ENCODE measurements at places on chromosomes 1 and 21.

DNA sequence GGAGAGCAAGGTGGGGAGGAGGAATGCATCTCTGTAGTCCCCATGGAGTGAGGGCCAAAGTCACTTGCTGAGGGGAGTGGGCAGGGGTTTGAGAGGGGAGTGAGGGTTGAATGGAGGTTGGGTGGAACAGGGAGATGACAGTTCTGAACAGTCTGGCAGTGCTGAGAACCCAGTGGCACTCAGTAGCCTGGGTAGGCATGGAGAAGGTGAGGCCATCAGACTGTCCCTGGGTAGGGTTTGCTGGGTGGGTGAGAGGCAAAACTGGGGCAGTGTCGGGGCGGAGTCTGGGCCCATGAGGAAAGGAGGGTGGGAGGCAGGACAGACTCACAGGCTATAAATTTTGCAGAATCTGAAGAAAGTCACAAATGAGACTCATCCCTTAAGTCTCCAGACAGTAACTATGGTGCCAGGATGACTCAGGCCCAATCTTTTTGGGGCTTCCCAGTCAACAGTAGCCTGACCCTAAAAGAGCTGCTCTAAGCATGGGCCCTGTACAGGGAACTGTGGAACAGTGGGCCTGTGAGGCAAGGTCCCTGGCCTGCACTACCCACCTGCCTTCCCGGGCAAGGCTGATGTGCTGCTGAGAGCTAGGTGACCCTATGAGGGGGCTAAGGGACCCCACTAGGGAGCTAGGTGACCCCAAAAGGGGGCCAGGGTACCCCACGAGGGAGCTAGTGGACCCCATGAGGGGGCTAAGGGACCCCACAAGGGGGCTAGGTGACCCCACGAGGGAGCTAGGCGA, 51.0 kb upstream of the DMRTB1 start:
- DNase-seq: no peak

DNA sequence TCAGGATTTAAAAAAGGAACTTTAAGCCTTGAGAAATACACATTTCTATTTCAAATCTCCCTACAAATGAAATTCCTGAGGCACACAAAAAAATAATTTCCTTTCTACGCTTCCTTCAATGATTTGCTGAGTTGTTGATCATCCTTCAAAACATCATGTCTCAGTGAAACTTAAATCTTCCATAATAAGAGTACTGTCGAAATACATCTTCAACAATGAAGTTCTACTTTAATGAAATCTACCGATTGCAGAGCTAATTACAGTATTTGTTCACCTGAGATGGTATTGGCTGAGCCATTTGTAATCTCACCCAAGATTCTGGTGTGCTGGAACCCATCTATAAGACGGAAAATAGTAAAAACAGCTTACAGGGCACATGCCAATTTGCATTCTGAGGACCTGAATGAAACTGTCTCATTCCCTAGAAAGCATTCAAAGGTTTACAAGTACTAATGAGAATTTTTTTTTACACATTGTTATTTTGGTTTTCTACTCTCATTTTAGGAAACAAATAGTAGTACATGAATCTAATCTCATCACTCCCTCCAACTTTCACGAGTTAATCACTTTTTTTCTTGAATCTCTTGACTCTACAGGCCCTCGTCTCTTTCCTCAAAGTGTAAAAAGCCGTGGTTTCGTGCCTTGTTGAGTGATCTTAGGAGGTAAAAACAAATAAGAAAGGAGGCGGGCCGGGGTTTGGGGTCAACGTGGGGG, 1.1 kb downstream of the CHML start:
- no peak for DNase-seq

GRCh38 chr21:26877018-26877417, 31.8 kb upstream of the ADAMTS1 start:
- DNase-seq: no peak

GRCh38 chr1:87863317-87863716, 534.6 kb downstream of the LMO4 start:
- no peak for DNase-seq

GRCh38 chr1:167708940-167709389, 12.8 kb upstream of the MPZL1 start:
- DNase-seq: no peak

- no peak for DNase-seq
These were observed 22.4 kb downstream of the ESRRG start for GRCh38 chr1:216700779-216701178.

- DNase-seq: no peak
These were observed 88.6 kb downstream of the TGFB2 start for GRCh38 chr1:218433744-218434143.

GRCh38 chr1:161907265-161907664, 116.4 kb downstream of the OLFML2B start:
- no peak for DNase-seq

GRCh38 chr1:163399976-163400601, 78.3 kb downstream of the NUF2 start:
- DNase-seq: no peak

DNA sequence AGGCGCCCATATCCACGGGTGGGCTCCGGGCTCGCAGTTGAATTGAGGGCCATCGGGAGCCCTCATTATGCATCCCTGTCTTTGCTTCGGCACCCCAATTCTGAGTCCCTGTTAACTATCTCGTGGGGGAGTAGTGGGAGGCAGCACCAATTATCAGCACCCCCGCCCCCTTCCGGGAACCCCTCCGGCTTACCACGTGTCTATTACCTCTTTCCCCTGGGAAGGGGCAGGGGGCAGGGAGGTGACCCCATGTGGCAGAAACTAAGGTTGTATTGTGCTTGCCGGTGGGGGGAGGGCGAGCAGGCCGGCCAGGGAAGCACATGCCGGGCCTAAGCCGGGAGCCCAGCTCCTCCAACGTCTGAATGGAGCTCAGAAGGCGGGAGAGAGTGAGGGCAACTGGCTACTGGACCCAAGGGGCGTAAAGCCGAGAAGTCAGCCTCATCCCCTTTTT, 1.0 kb downstream of the LIN28A start:
- DNase-seq: no peak

- no peak for DNase-seq
These were observed 10.6 kb upstream of the USP1 start for GRCh38 chr1:62426237-62426636.

DNA sequence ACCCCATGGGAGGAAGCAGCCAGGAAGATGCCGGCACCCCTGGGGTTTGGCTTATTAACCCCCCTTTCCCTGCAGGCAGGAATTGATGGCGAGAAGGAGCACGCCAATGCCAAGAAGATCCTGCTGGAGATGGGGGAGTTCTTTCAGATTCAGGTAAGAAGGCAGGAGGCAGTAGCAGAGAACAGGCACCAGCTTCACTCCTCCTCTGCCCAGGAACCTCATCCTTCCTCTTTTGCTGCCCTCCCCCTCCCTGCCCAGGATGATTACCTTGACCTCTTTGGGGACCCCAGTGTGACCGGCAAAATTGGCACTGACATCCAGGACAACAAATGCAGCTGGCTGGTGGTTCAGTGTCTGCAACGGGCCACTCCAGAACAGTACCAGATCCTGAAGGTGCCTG, 1.2 kb upstream of the RUSC1 start:
- no peak for DNase-seq

DNA sequence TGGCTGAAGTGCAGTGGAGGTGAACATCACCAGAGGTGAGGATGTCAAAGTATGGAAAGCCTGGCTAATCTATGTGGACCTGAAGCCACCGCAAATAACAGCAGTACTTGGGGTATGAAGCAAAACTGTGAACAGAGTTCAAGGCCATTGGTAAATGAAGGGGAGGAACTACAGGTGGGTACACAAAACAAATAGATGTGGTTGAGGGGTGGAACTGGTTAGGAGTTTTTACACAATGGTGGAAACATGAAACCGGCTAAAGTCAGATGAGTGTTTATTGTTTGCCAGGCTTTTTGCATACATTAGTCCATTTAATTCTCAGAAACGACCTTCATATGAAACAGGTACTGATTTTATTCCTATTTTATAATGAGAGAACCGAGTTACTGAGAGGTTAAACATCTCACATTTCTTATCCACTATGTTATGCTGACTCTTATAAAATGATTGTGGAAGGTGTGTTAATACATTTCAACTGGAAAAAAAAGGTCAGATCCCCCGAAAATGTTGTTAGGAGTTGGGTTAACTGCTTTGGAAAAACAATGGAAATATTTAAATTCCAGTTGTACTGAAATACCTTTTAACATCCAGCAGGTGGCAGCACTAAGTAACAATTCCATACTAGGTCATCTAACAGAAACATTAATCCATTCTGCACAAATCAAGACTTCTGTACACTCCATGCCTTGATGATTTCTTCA, 44.3 kb upstream of the GTF2B start:
- DNase-seq: no peak

- no peak for DNase-seq
These were observed 108.3 kb upstream of the USH2A start for GRCh38 chr1:216531263-216532239.

GRCh38 chr1:91129017-91129416, 107.2 kb upstream of the ZNF644 start:
- no peak for DNase-seq

DNA sequence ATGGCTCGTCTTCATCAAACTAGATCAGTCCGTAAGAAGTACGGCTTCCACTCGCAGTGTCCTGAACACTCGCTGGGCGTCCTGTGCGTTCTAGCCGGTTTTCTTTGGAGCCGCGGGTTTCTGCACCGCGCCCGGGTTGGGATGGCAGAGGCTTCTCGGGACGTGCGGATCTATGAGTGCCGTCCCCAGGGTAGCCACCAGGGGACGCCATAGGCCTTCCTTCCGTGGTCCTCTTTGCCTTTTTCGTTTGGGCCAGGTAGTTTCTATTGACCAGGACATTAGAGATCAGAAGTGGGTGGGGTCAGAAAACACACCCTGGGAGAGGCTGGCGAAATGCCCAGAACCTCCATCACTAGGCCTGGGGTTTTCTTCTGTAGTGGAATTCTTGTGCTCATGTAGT, 273.8 kb downstream of the FAM72C start:
- DNase-seq: no peak

DNA sequence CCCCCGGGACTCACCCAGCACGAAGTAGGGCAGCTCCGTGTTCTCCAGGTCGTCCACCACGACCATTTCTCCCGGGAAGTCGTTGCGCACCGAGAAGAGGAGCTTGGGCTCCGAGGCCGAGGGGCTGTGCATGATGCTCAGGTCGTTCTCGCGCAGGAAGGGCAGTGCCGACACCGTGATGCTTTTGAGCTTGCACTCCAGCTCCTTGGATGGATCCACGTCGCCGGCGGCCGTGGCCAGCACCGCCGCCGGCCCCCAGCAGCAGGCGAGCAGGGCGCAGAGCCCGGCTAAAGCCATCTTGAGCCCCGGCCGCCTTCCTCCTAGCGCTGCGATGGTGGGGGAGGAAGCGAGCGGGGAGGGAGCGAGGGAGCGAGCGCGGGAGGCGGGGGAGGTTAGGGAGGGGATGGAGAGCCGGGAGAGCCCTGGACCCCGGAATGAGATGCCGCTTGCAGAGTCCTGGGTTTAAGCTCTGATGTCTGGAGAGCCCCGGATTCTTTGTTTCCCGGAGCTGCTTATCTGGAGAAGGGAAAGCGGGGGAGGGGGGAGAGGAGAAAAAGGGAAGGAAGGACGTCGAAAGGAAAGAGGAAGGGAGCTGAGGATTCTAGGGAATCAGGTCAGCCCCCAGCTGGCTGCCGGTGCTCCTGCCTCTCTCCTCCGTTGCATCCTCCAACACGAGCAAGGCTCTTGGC, at the start of gene ASTN1:
ASTN1 (minus strand) TSS at position 333 of the 689 bp plus-strand sequence; CDS start at position 297, 36 bp downstream.
- no peak for DNase-seq

DNA sequence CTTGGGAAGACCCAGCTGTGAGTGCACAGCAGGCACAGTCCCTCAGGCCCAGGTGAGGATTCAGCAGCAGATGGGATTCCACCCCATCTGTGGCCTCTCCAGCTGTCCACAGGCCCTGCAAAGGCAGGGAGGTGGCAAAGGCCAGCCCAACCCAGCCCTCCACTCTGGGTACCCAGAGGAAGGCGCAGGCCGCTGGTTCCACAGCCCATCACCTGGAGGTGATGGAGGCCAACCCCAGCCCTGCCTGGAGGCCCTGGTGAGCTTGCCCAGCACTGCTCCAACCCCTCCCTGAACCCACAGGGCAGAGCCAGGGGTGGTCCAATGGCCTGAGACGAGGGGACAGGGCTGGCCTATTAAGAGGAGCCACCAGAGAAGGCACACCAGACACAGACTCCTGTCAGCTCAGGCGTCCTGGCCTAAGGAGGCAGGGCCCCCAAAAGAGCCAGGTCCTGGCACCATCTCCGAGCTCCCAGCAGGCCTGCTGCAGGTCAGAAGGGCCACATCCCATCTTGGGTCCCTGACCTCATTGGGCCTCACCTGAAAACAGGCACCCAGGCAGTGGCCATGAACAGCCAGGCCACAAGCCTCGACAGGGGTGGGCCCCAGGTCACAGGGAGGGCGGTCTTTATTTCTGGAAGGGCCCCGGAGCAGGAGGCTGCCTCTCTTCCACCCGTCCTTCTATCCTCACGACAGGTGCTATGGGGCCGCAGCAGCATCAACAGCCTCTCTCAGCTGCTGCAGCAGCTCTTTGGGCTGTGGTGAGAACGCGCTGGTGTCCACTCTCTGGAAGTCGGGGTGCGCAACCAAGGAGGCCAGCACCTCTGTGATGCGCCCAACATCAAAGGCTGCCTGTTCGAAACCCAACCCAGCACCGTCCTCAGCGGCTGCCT, 3.2 kb downstream of the JMJD4 start:
- DNase-seq: no peak

DNA sequence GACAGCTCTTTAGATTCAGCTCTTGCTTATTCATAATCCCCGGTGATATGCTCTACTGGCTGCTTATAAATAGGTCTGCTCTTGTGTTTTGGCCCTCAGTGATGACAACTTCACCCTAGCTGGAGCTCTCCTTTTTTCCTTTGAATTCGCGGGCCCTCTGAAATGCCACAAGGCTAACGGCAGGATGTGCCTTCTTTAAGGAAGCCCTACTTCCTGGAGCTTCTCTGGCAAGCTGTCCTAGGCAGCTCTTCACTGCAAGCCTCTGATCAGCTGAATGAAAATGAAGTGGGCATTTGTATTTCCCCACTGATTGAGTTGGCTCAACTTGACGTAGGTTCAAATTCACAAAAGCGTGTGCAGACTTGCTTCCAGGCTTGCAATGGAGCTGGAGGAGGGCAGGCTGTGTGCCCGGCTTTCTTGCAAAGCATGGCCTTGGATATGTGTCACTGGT, 22.2 kb downstream of the SGIP1 start:
- DNase-seq: no peak

DNA sequence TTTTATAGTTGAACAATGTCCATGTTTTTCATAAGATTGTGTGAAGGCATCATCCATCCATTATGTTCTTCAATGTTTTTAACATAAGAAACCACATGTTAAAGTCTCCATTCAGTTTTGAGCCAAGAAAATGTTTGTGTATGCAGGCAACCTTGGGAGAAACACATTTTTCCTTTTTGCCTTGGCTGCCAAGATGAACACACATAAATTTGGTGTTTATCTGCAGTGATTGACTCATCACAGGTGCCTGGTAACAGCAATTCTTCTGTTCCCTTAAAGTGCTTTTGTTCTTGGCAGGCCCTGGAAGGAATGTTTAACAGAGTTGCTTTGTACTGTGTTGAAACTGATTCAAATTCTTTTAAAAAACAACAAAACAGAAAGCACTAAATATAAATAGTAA, 709.9 kb upstream of the ADGRL4 start:
- no peak for DNase-seq

Measured in activated CD4-positive, CD25-positive, alpha-beta regulatory T cell (primary cell).